ENCODE measurements at places on chromosomes 7 and 10.

DNA sequence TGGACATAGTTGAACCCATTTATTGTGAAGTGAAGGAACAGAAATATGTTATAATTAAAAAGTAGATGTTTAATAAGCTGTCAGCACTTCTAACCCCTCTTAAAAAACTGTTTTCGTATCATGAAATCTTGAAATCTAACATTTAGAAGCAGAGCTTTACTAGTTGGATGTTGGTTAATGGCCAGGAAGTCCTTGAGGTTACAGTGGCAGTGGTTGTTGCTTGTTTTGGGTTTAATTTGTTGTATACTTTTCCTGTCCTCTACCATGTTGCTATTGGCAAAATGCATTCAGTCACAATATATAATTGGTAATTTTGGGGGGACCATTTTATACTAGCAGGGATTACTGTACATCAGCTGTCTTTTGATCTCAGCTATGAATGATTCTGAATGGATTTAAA is 60.7 kb downstream of the EXOC4 start:
- DNase-seq: no peak

- no peak for DNase-seq
Observed at GRCh38 chr7:91435381-91436059, 171.3 kb downstream of the FZD1 start.

GRCh38 chr7:92255308-92255707 is 9.5 kb downstream of the ANKIB1 start:
- DNase-seq: peak; percentile 82

DNA sequence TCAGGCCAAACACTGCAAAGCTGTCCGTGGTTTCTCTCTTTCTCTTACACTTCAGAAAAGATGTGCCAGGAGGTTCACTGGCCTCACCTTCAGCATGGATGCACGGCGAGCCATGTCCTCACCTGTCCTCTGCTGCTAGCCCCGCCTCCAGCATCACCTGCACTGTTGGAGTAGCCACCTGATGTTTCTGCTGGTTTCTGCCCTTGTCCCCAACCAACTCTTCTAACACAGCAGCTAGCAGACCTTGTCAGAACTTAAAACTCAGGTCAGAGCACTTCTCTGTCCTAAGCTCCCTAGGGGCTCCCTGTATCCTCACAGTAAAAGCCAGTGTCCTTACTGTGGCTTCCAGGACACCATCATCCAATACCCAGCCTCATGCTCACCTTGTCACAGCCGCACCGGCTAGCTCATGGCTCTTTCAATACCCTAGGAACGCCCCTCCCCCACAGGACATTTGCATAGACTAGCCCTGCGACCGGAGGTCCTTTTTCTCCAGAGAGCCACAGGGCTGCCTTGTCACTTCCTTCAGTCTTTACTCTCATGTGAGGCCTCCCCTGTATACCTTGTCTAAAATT is 15.2 kb downstream of the PALD1 start:
- no peak for DNase-seq

GRCh38 chr7:91233212-91233611 is 31.0 kb upstream of the FZD1 start:
- no peak for DNase-seq

- DNase-seq: no peak
Observed at GRCh38 chr10:44030132-44030531, 354.8 kb downstream of the CXCL12 start.

DNA sequence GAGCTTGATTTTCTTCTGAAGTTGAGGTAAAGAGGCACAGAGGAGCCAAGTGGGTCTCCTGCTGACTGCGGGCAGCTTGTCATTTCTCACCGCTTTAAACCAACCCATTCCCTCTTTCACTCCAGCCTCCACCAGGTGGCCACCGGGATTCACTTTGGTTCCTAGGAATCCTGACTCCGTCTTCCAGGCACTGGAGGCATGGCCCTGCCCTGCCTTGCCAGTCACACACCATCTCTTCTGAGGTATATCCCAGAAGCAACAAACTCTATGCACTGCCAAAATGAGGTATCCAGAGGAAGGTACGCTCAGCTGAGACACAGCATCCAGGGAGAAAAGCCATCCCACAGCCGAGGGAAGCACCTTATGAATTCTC is 280.8 kb downstream of the TNS3 start:
- DNase-seq: no peak

- no peak for DNase-seq
Observed at GRCh38 chr10:100650693-100651092, 94.7 kb upstream of the PAX2 start.

- peak; percentile 81 for DNase-seq
Observed at GRCh38 chr10:125057158-125058001, 103.0 kb downstream of the CTBP2 start.

DNA sequence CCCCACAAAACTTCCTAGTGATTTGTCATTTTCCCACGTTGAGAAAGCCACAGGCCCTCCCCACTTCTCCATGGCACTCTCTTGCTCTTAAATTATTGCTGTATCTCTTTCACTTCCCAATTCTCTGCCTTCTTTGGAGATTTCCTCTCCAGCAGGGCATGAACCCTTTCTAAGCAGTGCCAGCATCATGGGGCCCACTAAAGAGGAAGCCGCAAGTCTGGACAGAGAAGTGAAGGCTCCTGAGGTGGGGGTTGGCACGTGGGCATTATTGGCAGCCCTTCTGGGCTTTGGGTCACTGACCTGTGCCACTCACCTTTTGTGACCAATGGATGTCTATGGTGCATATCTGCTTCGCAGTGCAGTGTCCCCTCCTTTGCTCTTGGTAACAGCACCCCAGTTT is 97.7 kb upstream of the TCF7L2 start:
- no peak for DNase-seq

Data from GM04503 (cell line).